ENCODE measurements at places on chromosomes 11 and 22.

GRCh38 chr11:68767672-68768071 is 16.4 kb upstream of the TESMIN start:
- no peak for DNase-seq

GRCh38 chr11:109864151-109864661 is 229.0 kb upstream of the ZC3H12C start:
- DNase-seq = no peak

GRCh38 chr22:39395936-39396796 is 3.4 kb upstream of the TAB1 start:
- no peak for DNase-seq

GRCh38 chr22:37747715-37748100 is 50.9 kb downstream of the TRIOBP start:
- DNase-seq = no peak

DNA sequence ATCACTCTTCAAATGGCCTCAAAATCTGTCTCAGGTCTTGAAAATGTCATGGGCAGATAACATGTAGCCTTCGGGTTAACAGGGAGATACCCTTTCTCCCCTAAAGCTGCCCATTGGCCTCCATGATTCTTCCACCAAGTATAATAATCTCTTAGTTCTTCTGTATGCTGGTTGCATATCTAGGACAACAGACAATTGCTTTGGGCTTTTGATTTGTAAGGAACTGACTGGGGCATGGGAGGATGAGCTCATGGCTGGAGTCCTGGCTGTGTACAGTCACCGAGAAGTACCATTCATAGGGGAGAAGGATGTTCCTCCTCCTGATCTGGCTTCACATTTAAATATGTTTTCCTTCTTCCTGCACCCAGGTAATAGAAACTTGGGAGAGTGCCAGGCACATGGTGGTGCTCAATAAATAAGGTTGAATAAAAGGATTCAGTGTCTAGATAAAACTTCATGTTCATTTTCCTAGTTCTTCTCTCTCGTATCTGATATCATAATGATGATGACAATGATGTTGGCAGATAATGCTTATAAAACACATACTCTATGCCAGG is 2.8 kb upstream of the AMPD3 start:
- DNase-seq = no peak

DNA sequence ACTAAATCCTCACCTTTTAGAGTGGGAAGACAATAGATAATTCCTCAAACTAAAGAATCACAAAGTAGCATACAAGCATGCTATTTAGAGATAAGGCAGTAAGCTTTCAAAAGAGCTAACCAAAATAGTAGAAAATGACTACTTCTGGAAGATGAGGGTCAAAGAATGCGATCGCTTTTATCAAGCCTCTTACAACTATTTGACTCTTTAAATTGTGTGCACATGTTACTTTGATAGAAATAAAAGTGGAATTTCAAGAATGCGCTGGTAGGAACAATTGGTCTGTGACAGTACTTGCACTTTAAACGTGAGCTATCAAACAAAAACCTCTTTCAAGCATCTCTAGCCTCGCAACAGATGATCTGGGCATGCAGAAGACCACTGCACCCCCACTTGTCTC is 97.3 kb downstream of the COMMD9 start:
- no peak for DNase-seq

GRCh38 chr22:17578136-17578754 is 14.9 kb downstream of the SLC25A18 start:
- no peak for DNase-seq

DNA sequence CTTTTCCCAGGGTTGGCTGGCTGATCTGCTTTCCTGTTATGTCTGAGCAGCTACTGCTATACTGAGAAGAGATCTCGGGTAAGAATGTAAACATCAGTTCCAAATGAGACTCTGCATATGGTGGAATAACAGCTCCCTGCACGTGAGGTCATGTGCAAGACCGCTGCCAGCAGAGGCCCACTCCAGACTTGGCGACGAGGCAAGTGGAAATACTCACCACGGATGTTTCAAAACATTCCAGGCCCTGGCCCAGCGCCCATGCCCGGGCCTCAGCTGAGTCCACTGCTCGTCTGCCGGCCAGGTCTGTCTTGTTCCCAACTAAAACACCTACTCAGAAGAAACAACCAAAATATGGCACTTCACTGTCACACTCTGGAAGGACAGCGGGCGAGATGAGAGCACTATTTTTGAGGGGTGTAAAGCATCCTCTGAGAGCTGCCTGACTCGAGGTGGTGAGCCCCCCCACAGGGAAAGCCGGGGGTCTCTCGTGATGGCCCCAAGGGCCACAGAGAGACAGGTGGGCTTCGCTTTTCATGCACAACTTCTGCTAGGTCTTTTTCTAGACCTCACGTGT is 13.1 kb downstream of the IFT27 start:
- DNase-seq = no peak

- no peak for DNase-seq
Observed at GRCh38 chr22:45673482-45674175, 2.0 kb downstream of the ATXN10 start.

All from stimulated activated CD4-positive, alpha-beta T cell treated with anti-CD3 and anti-CD28 coated beads, Interleukin-2, amount 100 ng/mL, for 48 hours (primary cell).